ENCODE measurements at places on chromosomes 2 and 18. TPM values are rescaled to one million over a fixed set of nuclear protein-coding genes. Genes with fewer than 3 reads are reported as not detected.

DNA sequence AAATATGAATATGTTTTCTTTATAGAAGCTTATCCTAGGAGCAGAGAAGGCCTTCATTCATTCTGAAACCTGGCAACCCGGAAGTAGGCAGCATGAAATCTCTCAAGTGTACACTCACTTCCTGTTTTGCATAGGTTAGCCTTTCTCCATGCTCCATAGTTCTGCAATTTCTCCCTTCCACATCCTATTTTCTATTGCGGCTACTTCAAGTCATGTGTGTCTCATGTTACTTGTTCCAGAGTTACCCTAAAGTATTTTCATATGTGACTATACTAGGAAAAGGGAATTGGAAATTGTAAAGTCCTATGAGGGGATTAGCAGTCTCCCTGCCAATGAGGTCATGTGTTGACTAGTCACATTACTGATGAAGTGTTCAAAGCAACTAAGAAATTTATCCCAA is 320.6 kb downstream of the NCKAP5 start:
- peak; percentile 61 for DNase-seq

- DNase-seq = no peak
These were observed 100.9 kb upstream of the CELF4 start for GRCh38 chr18:37666451-37666850.

DNA sequence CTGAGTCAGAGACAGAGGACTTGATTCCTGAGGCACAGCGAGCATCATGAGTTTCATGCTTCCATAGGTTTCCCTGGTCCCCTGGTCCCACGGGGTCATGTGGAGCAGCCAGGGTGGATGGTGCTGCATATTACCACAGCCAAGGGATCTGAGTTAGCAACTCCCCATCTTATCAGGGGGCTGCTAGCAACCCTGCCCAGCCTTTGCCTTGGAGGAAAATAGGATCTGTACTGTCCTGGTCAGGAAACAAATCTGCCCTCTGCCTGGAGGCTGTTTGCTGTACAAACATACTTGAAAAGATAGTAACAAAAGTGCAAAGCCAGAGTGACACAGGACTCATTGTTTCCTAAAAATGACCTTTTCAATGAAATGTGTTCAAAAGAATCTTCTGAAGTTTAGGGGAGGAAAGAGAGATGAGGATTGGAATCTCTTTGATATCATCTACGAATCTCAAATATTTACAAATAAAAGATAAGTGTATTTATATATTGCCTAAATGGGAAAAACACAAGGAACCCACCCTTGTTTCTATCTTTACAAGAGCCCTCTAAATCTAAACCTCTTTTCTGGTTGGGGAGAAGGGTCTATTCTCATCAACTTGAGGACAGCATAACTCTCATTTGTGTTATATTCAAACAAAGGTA is 194.8 kb downstream of the CD226 start:
- DNase-seq = no peak

GRCh38 chr2:150625741-150626140 is 138.3 kb upstream of the RND3 start:
- DNase-seq = no peak

The EMILIN2 gene
- 0.15 TPM for total RNA-seq

The TUBB8B gene
- total RNA-seq = not detected

GRCh38 chr2:42182654-42183308 is 13.6 kb downstream of the EML4 start:
- DNase-seq = no peak

DNA sequence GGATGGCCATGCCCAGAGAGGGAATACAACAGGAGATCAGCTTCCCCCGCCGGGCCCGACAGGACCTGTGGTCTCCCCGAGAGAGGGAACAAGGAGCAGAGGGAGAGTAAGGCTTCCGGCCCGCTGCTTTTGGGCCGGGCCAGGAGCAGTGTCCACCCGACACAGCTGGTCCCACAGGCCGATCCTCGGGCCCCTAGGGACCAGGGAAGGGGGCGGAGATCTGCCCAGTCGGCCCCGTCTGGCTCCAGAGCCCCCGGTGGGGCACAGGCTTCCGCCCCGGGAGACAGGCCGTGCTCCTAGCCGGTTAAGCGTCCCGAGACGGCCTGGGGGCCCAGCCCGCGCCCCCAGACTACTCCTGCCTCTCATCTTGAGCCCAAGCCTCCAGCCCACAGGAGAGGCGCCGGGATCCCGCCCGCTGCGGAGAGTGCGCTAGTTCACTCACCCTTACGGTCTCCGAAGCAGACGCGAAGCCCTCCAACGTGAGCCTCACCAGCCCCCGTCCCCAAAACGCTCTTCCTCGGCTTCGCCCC is at the start of gene MCFD2:
TSS of gene MCFD2 (minus strand) at position 526 of the 530 bp plus-strand sequence. CDS start 6,635 bp downstream, outside the sequence.
- no peak for DNase-seq

GRCh38 chr18:54856105-54856646 is 27.9 kb downstream of the RAB27B start:
- DNase-seq = no peak

The SAG gene
- not detected for total RNA-seq

The RNF125 gene
- 2.2 TPM for total RNA-seq

DNA sequence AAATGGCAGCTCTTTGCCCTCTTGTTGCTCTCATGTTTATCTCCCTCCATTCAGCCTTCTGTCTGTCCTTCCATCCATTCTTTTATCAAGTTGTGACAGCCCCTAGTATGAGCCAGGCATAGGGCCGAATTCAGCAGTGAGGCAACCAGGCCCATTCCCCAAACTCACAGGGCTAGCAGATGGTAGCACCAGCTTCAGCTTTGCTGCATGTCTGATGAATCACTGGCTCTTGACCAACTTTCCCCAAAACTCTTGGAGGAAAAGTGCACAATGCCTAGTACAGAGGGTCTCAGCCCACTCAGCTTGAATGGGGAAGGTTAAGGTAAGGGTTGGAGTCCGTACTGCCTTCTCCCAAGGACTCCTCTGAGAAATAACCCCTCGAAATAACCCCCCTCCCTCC is 35.7 kb downstream of the NPAS2 start:
- no peak for DNase-seq

GRCh38 chr18:27213123-27213717 is 28.1 kb upstream of the CHST9 start:
- no peak for DNase-seq
